Sciatic nerve (tissue), 2 donors: ENCODE measurements at places on chromosomes 1 and 21. TPM values are rescaled to one million over a fixed set of nuclear protein-coding genes. Genes with fewer than 3 reads are reported as not detected.

The FMO4 gene
- total RNA-seq = 4.9 TPM

The KCNE1 gene
- 2.5 TPM for total RNA-seq

The RSPO1 gene
- total RNA-seq = 0.13 TPM

The SPRR2B gene
- not detected for total RNA-seq

The AKNAD1 gene
- total RNA-seq = 1.3 TPM

The SPAG17 gene
- total RNA-seq = 0.89 TPM

The SPATA21 gene
- total RNA-seq = 0.49 TPM

The SH2D1B gene
- total RNA-seq = 0.53 TPM

The CENPF gene
- total RNA-seq = 1.7 TPM

The XKR8 gene
- 5.0 TPM for total RNA-seq

The PROK1 gene
- not detected for total RNA-seq

The SLC35F3 gene
- total RNA-seq = not detected

The UBE4B gene
- total RNA-seq = 42.5 TPM

The LCE1A gene
- not detected for total RNA-seq

The S1PR1 gene
- total RNA-seq = 64.7 TPM

The CPTP gene
- total RNA-seq = 15.7 TPM

The OR2G6 gene
- not detected for total RNA-seq

The GADD45A gene
- total RNA-seq = 34.6 TPM

The IL20 gene
- total RNA-seq = not detected

The EDN2 gene
- total RNA-seq = not detected

The KRTCAP2 gene
- total RNA-seq = 162 TPM

The VPS72 gene
- total RNA-seq = 42.6 TPM
